ENCODE measurements at places on chromosomes 5 and 9. TPM values are rescaled to one million over a fixed set of nuclear protein-coding genes. Genes with fewer than 3 reads are reported as not detected.

DNA sequence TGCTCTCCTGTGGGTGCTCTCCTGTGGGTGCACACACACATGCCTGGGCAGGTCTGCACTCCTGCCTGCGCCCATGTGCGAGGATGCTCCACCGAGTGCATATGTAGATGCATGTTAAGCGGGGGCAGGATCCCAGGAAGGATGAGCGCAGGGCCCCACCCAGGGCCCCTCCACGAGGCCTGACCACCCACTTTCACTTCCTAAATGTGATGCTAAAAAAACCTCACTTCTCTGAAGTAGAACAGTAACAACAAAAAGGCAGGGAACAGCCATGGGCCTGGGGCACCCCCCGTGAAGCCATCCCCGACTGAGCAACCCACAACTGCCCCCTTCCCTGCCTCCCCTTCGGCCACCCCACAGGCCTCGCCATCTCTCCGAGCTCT is 48.2 kb upstream of the SARDH start:
- no peak for DNase-seq
- H3K4me1 ChIP-seq = peaks cover 3% of the 10 kb centered on the region
- no peaks in the 10 kb centered on the region for H3K27me3 ChIP-seq
- no peak overlapping the region for H3K4me3 ChIP-seq
- no peaks in the 10 kb centered on the region for H3K36me3 ChIP-seq
- H3K27ac ChIP-seq = no peak overlapping the region

DNA sequence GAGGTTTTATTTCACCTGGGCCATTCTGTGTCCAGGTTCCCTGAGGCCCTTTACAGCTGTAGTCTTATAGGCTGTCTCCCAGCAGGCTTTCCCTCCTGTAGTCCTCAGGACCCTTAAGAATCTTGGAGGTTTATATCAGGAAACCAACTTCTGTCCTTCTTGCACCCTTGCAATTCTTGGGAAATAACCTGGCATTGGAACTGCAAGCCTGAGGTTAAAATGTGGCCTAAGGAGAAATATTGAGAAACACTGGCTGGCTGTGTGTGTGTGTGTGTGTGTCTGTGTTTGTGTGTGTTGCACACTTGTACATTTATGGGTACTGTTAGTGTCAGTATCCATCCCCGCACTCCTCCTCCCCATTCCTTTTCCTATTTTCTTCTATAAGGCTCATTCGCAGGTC is 168.9 kb downstream of the PAPPA start:
- no peak overlapping the region for H3K27ac ChIP-seq
- no peaks in the 10 kb centered on the region for H3K36me3 ChIP-seq
- H3K4me1 ChIP-seq = no peaks in the 10 kb centered on the region

DNA sequence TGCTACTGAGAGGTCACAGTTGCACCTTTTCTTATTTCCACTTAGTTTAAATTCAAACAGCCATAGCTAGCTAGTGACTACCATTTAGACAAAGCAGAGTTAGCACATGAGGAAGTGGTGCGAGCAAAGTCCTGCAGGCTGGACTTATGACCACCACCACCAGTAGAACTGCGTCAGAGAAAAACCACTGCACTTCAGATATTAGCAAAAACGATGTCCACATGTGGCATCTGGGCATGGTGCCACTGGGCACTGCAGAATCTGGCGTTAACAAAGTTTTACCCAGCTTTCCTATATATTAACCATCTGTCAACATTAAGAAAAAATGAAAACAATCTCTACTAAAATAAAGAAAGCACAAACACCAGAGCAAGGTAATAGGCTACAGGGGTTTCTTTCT is 80.1 kb downstream of the SPTLC1 start:
- peaks cover 4% of the 10 kb centered on the region for H3K36me3 ChIP-seq
- no peak overlapping the region for H3K4me3 ChIP-seq
- H3K4me1 ChIP-seq = peaks cover 2% of the 10 kb centered on the region

The MYOZ3 gene
- total RNA-seq = not detected

GRCh38 chr9:2335260-2335659 is 286.3 kb upstream of the VLDLR start:
- H3K4me3 ChIP-seq = no peak overlapping the region
- H3K36me3 ChIP-seq = no peaks in the 10 kb centered on the region
- peaks cover 18% of the 10 kb centered on the region for H3K27me3 ChIP-seq
- no peak for DNase-seq

The CDKN2B gene
- total RNA-seq = 1.7 TPM

- H3K36me3 ChIP-seq = no peaks in the 10 kb centered on the region
- no peak overlapping the region for H3K27ac ChIP-seq
- peak overlapping the region; percentile 88 for H3K4me3 ChIP-seq
- H3K27me3 ChIP-seq = no peaks in the 10 kb centered on the region
- peaks cover 24% of the 10 kb centered on the region for H3K4me1 ChIP-seq
Measured at GRCh38 chr9:136544548-136544963, 1.3 kb downstream of the NOTCH1 start.

- peaks cover 4% of the 10 kb centered on the region for H3K36me3 ChIP-seq
- no peak for DNase-seq
- H3K4me1 ChIP-seq = peaks cover 35% of the 10 kb centered on the region
- no peaks in the 10 kb centered on the region for H3K27me3 ChIP-seq
Measured at GRCh38 chr9:111630182-111630963, 761 bp upstream of the DNAJC25 start.

DNA sequence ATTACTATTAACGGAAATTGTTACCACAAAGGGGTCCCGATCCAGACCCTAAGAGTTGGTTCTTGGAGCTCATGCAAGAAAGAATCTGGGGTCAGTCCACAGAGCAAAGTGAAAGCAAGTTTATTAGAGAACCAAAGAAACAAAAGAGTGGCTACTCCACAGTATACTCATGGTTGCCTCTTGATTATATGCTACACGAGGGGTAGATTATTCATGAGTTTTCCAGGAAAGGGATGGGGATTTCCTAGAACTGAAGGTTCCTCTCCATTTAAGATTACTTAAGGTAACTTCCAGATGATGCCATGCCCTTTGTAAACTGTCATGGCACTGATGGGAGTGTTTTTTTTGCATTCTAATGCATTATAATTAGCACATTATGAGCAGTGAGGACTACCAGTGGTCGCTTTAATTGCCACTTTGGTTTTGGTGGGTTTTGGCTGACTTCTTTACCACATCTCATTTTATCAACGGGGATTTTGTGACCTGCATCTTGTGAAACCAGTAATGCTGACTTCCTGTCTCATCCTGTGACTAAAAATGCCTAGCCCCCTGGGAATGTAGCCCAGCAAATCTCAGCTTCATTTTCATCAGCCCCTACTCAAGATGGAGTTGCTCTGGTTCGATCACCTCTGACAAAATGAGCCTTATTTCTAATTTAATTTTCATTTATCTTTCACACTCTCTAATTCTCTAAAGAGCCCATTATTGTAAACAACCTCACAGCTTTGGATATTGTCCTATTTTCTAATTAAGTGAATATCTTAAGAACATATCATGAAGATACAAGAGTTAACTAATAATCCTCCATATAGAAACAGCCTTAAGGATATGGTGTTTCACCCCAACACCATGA is 336.3 kb downstream of the RASEF start:
- H3K27ac ChIP-seq = no peak overlapping the region
- H3K4me1 ChIP-seq = no peaks in the 10 kb centered on the region
- DNase-seq = no peak
- no peaks in the 10 kb centered on the region for H3K27me3 ChIP-seq
- H3K4me3 ChIP-seq = no peak overlapping the region

The TNC gene
- total RNA-seq = not detected

The KIAA0825 gene
- 2.6 TPM for total RNA-seq

DNA sequence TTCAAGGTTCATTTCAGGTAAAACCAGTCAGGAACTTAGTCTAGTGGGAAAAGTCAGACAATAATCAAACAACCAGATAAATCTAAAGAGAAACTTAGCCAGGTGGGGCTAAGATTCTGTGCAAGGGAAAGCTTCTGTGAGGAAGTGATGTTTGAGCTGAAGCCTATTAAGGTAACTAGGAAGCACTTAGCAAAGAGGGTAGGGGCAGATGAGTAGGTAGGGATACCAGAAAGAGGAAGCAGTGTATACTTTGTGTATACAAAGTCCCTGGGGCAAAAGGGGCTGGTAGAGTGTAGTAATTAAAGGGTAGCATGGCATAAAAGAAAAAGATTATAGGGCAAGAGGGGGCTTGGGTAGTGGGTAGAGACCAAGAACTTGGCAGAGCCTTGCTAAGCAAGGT is 3.6 kb upstream of the SPATA24 start:
- no peaks in the 10 kb centered on the region for H3K36me3 ChIP-seq
- H3K4me3 ChIP-seq = no peak overlapping the region
- peaks cover 22% of the 10 kb centered on the region for H3K4me1 ChIP-seq
- no peaks in the 10 kb centered on the region for H3K27me3 ChIP-seq
- no peak overlapping the region for H3K27ac ChIP-seq

GRCh38 chr9:72800328-72800994 is 152.4 kb downstream of the ALDH1A1 start:
- H3K27ac ChIP-seq = no peak overlapping the region
- no peaks in the 10 kb centered on the region for H3K4me1 ChIP-seq
- no peak for DNase-seq
- H3K36me3 ChIP-seq = no peaks in the 10 kb centered on the region

The RNF183 gene
- total RNA-seq = not detected

The TEX48 gene
- total RNA-seq = not detected

The PCDHB8 gene
- total RNA-seq = not detected

DNA sequence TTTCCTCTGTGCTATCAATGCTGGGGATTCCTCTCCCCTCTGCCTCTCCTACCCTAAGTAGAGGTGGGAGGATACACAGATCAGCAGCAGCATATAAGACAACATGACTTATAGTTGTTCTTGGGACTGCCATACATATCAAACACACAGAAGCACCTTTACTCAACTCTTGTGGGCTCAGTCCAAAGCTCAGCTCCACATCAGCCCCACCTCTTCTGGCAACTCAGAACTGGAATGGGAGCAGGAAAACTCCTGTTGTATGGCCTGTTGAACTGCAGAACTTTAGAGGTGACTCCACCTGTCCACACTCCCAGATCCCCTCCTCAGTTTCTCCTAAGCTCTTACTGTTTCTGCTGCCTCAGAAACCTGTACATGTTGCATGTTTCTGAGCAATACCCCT is 127.8 kb downstream of the SV2C start:
- DNase-seq = no peak
- peaks cover 2% of the 10 kb centered on the region for H3K36me3 ChIP-seq

DNA sequence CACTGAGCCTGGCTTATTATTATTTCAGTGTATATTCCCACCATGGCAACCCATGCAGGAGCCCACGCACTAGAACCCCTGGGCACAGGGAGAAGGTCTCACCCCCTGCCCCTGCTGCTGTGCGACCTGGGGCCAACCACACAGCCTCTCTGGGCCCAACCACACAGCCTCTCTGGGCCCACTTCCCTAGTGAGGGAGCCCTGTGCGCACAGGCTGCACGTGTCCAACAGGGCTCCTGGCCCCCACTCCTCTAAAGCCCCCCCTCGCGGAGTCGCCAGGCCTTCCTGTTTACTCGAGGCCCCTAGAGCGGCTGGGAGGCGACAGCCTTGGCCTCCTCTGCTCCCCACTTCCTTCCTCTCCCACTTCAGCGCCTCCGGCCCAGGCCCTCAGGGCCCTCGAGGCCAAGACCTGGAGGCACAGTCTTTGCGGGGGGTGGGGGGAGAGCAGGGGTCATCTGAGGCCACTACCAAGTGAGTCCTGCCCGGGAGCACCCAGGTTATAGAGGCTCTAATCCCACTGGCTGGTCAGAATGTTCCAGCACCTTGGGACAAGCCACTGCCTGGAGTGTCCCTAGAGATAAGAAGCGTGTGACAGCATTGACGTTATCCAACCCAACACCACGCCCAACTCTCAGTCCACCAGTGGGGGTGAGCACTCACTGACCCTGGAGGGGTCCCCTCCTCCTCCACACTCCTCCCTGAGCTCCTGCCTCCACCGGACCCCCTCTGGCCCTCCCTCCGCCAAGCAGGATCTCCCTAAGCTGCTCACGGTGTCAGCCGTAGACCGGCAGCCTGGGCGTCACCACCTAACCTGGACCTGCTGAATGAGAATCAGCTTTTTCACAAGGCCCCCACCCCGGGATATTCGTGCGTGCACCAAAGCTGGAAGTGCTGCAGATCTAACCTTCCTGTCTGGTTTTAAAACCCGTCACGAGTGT is 7.9 kb upstream of the ENG start:
- H3K4me3 ChIP-seq = peak overlapping the region; percentile 78
- no peaks in the 10 kb centered on the region for H3K36me3 ChIP-seq
- DNase-seq = no peak

GRCh38 chr9:126874546-126875314 is 14.3 kb downstream of the ZBTB34 start:
- no peaks in the 10 kb centered on the region for H3K36me3 ChIP-seq
- DNase-seq = no peak
- H3K4me3 ChIP-seq = no peak overlapping the region
- peaks cover 27% of the 10 kb centered on the region for H3K4me1 ChIP-seq
- no peak overlapping the region for H3K27ac ChIP-seq
- no peaks in the 10 kb centered on the region for H3K27me3 ChIP-seq

DNA sequence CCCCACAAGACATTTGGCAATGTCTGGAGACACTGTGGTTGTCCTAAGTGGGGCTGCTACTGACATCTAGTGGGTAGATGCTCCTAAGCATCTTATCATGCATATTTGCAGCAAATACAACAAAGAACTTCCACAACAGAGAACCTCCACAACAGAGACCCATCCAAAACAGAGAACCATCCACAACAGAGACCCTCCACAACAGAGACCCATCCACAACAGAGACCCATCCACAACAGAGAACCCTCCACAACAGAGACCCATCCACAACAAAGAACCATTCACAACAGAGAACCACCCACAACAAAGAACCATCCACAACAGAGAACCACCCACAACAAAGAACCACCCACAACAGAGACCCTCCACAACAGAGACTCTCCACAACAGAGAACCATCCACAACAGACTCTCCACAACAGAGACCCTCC is 32.8 kb downstream of the ARPC5L start:
- peaks cover 22% of the 10 kb centered on the region for H3K36me3 ChIP-seq
- peak overlapping the region; percentile 76 for H3K27ac ChIP-seq
- H3K27me3 ChIP-seq = no peaks in the 10 kb centered on the region
- peaks cover 22% of the 10 kb centered on the region for H3K4me1 ChIP-seq

DNA sequence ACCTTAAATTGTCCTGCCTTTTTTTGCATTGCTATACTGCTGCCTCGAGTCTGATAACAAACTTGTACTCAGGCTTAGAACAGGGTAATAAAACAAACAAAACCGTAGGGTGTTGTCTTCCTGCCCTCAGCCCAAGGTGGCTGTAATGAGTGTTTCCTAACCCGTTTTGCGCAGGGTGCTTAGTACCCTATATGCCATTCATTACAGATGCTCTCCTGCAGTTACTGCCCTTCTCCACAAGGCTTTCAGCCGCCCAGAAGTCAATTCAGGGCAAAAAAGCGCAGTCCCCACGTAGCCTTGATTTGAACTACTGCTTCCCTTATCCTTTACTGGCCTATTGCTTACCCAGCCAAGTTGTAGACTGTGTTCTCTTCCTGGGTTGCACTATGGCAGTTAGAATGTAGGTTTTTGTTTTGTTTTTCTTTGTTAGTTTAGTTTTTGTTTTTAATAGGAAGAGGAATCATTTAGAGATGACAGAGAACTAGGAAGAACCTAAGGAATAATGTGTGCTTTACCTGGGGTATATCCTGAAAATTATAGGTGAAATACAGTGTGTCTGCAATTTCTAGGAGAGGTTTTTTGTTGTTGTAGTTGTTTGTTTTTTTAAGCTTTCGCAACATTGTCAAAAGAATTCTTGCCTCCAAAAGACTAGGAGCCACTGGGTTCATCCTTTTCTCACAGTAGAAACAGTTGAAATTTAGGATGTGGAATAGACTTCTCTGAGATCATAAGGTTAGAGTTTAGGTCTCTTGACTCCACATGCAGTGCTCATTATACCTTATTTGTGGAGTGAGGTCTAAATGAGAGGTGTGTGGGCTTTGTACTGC is 1.3 kb downstream of the HMGXB3 start:
- H3K27me3 ChIP-seq = no peaks in the 10 kb centered on the region
- peak; percentile 45 for DNase-seq
- H3K4me1 ChIP-seq = peaks cover 37% of the 10 kb centered on the region
- peaks cover 4% of the 10 kb centered on the region for H3K36me3 ChIP-seq
- peak overlapping the region; percentile 96 for H3K4me3 ChIP-seq
- H3K27ac ChIP-seq = peak overlapping the region; percentile 91

The DDX4 gene
- total RNA-seq = not detected
